ENCODE measurements at places on chromosomes 5 and 9. TPM values are rescaled to one million over a fixed set of nuclear protein-coding genes. Genes with fewer than 3 reads are reported as not detected.

ARHGEF37 gene
- 3.3 TPM for total RNA-seq

HARS1 gene
- total RNA-seq: 96.6 TPM

KCNIP1 gene
- total RNA-seq: not detected

ZNG1C gene
- 16.6 TPM for total RNA-seq

FRMPD1 gene
- total RNA-seq: under 0.01 TPM

MFAP3 gene
- 25.9 TPM for total RNA-seq

MARVELD2 gene
- total RNA-seq: 17.2 TPM
